ENCODE measurements at places on chromosomes 4 and X.

- DNase-seq: no peak
Observed at GRCh38 chr4:10413177-10413576, 44.0 kb downstream of the ZNF518B start.

DNA sequence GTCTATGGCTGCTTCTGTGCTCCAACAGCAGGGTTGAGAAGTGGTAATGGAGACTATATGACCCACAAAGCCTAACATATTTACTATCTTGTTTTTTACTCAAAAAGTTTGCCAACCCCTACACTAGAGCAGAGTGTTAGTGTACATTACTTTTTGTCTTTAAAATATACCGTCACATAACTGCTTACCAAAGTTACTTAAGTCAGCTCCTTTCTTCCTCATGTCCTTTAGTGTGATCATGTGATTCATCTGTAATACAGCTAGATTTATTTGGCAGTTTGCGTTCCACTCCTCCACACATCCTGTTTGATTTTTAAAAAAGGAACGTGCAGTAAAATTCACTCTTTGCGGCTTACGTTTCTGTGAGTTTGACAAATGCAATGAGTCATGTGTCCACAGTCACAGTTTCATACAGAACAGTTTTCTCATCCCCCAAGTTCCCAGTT, 162.4 kb upstream of the GPRIN3 start:
- no peak for DNase-seq

- DNase-seq: no peak
Observed at GRCh38 chr4:177673985-177674489, 231.8 kb upstream of the AGA start.

GRCh38 chrX:97145934-97146333, 262.2 kb downstream of the RPA4 start:
- no peak for DNase-seq

DNA sequence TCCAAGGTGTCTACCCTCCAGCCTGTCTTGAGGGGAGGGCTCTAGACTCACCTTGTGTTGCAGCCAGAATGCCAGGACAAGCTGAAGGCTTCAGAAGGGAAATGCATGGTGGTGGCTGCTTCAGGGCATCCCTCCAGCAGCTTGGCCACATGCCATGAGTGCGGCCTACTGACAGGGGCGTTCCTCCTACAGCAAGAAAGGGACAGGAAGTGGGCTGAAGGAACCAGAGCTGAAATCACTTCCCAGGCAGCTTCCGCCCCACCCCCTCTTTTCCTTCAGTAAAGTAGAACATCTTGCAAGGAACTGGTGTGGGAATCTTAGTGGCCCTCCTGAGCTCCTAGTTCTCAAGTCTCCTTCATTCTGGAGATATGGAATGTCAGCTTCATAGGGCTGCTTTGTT, 167.5 kb upstream of the DGKK start:
- no peak for DNase-seq

DNA sequence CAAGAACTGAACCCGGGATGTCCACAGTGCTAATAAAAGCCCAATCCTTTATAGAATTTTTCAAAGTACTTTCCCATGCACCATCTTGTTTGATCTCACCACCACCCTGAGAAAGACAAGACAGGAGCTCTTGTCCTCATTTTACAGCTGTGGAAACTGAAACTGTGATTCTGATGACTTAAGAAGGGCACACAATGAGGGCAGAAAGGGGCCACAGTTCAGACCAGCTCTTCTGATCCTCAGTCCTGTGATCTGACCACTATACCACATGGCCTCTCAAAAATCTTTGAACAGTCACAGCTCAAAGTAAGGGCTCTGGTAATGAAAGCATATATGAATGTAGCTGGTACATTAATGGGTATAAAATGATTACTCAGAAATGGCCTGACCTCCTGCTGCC, 127.3 kb upstream of the CPEB2 start:
- no peak for DNase-seq

- DNase-seq: no peak
Observed at GRCh38 chr4:158129694-158130093, 43.1 kb downstream of the GASK1B start.

DNA sequence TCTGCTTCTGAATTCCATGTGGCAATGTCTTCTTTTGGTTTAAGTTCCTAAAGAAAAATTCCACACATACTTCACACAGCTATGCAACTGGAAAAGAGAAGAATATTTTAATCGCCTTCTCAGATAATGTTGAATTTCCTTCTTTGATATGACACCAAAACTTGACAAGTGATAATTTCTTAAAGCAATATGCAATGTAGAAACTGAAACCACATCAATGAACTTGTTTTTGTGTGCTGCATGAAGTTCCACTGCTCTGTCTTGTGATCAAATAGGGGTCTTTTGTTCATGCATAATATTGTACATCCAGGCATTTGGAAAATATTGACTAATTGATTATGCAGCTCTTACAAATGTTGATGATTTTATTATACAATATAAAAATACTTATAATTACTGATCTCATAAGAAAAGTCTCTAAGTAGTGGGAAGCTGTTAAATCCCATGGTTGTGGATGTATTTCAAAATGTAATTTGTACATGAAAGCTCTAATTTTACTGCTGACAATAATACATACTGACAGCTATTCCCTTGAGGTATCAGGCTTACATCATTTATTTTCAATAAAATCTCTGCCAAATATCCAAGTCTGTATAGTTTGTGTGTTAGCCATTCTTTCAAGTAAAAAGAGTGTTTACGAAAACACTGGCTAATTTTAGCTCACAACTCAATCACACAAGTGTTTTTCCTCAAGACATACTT, 56.5 kb downstream of the AGA start:
- DNase-seq: no peak

DNA sequence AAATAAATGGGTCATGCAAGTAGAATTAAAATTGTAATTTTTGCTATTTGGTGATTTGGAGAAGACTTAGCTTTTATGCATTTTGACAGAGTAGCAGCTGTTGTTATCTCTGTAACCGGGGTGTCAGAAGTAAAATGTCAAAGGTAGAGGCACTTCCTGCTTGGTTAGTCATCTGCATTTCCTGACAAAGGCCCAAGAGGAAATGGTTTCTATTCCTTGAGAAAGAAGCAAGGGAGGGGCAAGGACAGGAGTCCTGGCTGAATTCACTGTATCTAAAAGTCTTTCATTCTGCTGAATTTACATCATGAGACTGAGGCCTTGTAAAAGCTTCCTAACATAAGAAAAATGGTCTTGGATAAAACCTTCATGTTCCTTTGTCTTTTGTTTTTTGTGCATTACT, 550.9 kb upstream of the BOD1L1 start:
- no peak for DNase-seq

- no peak for DNase-seq
Observed at GRCh38 chrX:84487365-84488353, 14.6 kb downstream of the HDX start.

- DNase-seq: no peak
Observed at GRCh38 chr4:20026456-20026855, 225.2 kb upstream of the SLIT2 start.

GRCh38 chr4:3355266-3355748, 62.5 kb downstream of the RGS12 start:
- DNase-seq: no peak

DNA sequence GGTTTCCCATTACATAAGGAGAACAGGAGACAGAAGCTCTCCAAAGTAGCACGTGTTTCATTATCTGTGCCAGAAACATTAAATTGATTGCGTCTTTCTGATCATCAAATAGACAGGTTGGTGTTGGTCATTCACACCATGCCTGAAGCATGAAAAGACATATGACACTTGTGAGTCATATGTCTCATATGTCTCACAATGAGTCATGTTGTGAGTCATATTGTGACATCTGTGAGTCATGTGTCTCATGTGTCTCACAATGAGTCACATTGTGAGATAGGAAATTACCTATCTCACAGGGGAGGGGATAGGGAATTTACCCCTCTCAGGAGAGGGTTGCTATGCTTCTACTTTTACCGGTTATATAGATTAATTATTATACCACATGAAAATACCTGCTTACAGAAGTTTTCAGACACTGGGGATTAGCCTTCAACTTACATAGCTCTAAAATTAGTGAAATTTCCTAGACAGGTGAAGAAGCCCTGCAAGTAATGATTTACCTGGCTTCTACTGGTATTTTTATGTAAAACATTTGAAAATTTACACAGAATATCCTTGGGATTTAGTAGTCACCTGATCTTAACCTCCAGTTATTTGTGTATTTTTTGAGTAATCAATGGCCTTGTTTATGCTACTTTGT, 80.8 kb downstream of the NPFFR2 start:
- DNase-seq: no peak

GRCh38 chrX:153804100-153804595, 9.7 kb downstream of the SSR4 start:
- no peak for DNase-seq

DNA sequence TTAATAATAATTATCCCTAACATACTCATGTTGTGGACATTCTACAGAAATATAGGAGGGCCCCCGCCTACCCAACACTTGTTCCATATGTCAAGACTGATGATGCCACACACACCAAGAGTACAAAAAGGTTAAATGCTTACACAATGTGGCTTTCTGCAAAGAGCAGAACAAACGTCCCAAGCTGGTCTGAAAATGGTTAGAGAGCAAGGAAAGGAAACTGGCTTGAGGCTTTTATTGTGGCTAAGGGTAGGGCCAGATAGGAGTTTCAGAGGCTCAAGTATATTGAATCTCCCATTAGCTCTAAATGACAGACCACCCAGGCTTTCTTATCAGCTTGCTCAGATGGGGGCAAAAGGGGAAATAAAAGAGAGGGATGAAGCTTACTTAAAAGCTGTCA, 134.1 kb upstream of the C1QTNF7 start:
- no peak for DNase-seq

- DNase-seq: no peak
Observed at GRCh38 chrX:111543212-111543741, 31.8 kb downstream of the SERTM2 start.

- DNase-seq: no peak
Observed at GRCh38 chr4:97121493-97121892, 1021.8 kb downstream of the STPG2 start.

- DNase-seq: no peak
Observed at GRCh38 chr4:139457318-139457717, 3.4 kb downstream of the RAB33B start.

- no peak for DNase-seq
Observed at GRCh38 chr4:17447675-17448298, 64.1 kb downstream of the QDPR start.

DNA sequence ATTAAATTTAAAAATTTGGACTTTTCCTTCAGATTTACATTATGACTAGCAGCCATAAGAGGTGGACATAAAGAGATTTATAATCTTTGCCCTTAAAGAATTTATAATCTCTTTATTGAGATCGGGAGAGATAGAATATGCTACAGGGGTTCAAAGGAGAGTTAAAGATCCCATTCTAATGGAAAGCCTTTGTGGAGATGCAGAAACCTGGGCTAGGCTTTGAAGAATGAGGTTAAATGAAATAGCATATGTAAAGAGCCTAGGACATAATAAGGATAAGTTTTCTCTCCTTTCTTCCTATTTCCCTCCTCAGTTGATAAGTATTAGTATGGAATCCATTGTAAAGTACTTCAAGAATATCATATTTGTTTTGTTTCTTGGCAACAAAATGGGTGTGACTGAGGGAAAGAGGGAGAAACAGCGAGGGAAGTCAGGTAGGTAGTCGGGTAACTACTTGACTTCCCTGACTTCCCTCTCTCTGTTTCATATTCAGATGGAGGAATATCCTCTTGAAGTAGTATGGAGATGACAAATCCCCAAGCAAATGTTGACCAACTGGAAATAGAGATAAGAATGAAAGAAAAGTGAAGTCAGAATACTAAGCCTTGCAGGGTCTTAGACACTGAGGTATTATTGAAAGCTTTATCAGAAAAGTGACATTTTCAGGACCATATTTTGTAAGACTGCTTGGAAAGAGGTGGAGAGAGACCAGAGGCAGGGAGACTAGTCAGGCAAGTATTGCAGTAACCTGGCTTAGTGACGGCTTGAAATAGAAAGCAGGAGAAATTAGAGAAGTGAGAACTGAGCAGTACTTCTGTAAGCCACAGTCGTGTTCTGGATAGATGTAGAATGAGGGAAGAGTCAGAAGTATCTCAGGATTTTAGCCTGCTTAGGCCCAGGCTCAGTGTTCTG, 82.9 kb downstream of the PDLIM5 start:
- no peak for DNase-seq

DNA sequence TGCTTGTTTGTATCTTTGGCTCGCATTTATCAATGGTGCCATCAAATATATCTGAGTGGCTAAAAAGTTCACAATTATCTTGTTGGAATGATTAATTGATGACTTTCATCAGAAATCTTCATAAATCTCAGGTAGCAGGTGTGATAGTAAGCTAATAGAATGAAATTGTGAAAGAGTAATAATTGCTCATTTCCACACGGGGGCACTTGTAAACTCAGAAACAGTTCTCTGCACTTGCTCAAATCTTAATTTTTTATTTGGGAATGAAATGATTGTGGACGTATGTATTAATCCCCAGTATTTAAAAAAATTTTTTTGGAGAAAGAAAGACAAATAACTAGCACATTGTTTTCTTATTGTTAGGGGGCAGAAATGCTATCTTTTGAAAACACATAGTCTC, 132.8 kb downstream of the DTHD1 start:
- no peak for DNase-seq

DNA sequence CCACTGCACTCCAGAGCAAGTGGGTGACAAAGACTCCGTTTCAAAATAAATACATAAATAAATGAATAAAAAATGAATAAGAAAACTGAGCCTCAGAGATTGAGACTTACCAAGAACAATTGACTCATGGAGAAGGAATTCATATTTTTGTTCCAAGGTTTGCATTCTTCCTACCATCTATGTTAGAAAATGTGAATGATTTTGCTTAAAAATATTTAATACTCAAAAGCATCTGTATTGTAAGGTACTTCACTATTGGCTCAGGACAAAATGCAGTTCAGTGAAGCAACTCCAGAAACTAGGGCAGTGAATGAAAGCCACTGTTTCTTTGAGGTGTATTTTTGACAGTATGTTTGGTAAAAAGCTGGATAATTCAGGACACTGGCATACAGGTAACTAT, 54.1 kb downstream of the XAGE2 start:
- no peak for DNase-seq

GRCh38 chrX:47247206-47247998, 14.6 kb downstream of the USP11 start:
- no peak for DNase-seq

DNA sequence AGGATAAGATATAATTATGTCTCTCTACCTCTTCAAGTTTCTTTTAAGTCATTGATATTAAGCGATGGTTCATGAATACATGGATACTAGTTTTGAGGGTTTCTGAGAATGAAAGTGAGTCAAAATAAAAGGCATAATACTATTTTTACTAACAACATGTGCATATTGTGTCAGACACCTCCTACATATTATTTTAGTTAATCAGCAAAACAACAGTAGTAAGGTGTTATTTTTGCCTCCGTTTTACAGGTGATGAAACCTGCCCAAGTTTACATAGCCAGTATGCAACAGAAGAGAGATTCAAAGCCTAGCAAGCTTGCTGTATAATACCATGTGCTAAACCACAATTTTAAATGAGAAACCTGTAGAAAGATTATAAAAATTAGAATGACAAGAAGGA, 544.1 kb downstream of the EPHA5 start:
- DNase-seq: no peak

Data from NCI-H1417 treated with DMSO at 0.1 percent for 48 hours (cell line).